ENCODE measurements at places on chromosomes 3 and 15.

- DNase-seq, result no peak
Measured at GRCh38 chr3:182384221-182384620, 409.1 kb upstream of the ATP11B start.

DNA sequence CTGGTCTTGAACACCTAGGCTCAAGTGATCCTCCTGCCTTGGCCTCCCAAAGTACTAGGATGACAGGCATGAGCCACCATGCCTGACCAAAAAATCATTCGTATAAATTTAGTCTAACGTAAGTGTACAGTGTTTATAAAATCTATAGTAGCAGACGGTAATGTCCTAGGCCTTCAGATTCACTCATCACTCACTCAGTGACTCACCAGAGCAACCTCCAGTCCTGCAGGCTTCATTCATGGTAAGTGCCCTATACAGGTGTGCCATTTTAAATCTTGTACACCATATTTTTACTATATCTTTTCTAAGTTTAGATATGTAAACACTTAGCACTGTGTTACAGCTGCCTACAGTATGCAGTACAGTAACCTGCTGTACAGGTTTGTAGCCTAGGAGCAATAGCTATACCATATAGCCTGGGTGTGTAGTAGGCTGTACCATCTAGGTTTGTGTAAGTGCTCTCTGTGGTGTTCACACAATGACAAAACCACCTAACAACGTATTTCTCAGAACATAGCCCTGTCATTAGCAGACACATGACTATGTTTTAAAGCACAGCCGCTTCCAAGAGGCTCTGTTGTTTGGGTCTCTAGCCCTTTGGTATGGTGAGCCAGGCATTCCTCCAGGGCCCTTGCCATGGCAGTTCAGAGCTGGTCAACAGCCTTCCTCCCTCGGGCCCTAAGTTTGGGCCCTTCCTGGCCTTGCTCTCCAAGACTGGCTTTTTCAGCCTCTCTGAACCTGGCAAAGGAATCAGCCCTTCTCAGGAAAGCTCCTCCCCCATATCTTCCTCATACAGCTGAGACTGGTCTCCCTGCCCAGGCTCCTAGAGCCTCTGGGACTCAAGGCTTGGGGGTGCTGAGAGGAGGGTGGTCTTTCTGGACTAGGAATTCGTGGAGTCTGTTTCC is 1.9 kb upstream of the CCDC9B start:
- no peak for DNase-seq

GRCh38 chr3:21621181-21621651 is 129.8 kb downstream of the ZNF385D start:
- no peak for DNase-seq

DNA sequence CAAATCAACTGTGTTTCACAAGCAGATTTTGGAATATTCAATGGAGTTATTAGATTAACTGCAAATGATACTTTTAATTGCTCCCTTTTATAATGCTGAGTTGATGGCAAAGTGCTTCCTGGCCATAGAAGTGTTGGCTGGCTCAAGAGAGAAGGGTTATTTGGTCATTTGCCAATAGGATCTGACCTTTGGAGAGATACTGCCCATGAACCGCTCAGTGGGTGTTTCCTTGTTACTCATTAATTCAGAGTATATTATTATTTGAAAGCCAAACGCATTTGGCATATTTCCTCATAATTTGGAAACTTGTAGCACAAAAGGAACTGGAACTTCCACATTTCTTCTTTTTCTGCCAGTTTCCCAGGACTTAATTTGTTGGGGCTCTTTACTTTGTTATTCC is 234.7 kb downstream of the CDIN1 start:
- no peak for DNase-seq

DNA sequence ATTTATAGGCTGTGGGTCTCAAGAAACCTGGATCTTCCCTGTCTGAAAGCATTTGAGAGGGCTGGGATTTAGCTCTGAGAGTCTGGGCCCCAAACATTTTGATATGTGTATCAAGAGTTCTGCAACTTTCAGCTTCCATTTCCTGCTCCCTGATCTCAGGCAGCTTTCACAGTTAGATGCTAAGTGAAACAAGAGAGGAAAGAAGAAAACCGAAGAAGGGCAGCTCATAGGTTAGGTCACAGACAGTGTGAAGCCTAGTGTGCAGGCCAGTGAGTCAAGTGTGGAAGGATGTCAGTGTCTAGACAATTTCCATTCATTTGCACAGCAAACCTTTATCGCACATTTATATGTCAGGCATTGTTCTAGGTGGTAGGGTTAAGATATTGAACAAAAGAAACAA is 173.6 kb upstream of the PROK2 start:
- no peak for DNase-seq

DNA sequence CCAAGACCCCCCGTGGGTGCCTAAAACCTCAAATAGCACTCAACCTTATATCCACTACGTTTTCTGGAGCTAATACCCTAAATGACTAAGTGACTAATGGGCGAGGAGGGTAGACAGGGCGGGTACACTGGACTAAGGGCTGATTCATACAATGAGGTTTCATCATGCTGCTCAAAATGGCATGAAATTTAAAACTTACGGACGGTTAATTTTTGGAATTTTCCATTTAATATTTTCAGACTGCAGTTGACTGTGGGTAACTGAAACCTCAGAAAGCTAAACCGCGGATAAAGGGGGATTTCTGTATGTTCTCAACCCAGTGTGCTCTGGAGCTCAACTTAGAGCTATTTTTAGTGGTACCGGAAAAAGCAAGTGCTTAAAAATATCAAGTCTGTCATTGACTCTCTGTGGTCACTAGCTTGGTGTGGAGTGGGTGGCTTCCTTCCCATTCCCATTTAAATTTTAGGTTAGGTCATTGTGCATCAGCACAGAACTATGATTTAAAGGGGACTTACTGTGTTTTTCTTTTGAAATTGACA is 72.9 kb downstream of the LRRC28 start:
- peak; percentile 84 for DNase-seq

- no peak for DNase-seq
Measured at GRCh38 chr3:58628823-58629562, 37.6 kb downstream of the FAM3D start.

- DNase-seq, result peak; percentile 42
Measured at GRCh38 chr3:93973131-93974126, at the start of gene PROS1. PROS1 (minus strand) TSS chr3:93973896; CDS start chr3:93973749, 147 bp downstream.

DNA sequence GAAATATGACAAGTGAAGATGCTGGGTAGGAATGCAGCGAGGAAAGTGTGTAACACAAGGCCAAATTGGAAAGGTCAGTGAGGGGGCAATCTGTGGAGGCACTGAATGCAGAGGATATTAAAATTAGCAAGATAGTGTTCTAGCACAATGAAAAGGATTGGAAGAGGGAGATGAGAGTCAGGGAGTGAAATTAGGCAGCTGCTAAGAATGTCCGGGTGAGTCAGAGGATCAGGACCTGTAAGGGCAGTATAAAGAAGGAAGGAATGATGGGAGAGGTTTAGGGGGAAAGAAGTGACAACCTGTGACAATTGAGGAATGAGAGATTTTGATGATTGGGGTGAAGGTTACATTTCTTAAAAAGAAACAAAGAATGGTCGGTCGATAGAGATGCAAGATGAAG is 103.5 kb downstream of the UBE3A start:
- DNase-seq, result no peak

DNA sequence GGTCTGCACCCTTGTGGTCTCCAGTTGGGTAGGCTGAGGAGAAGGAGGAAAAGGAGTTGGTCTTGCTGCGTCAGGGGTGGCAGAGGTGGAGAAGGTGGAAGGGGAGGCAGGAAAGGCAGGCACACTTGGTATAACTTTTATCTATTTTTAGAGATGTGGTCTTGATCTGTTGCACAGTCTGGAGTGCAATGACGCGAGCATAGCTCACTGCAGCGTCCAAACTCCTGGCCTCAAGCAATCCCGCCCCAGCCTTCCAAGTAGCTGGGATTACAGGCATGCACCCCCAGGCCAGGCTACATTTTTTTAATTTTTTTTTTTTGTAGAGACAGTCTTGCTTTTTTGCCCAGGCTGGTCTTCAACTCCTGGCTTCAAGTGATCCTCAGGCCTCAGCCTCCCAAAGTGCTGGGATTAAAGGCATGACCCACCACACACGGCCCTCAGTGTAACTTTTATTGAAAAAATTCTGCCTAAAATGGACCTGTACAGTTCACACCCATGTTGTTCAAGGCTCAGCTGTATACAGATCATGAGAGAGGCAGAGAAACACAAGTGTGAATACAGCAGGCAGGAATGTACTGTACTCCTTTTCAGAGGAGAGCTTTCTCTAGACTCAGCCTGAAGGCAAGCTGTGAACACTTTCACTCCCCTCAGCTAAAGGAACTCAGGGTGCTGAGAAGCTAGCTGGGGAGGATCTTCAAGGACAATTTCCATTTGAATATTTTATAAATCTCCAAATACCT is 2.1 kb upstream of the RHOV start:
- no peak for DNase-seq

DNA sequence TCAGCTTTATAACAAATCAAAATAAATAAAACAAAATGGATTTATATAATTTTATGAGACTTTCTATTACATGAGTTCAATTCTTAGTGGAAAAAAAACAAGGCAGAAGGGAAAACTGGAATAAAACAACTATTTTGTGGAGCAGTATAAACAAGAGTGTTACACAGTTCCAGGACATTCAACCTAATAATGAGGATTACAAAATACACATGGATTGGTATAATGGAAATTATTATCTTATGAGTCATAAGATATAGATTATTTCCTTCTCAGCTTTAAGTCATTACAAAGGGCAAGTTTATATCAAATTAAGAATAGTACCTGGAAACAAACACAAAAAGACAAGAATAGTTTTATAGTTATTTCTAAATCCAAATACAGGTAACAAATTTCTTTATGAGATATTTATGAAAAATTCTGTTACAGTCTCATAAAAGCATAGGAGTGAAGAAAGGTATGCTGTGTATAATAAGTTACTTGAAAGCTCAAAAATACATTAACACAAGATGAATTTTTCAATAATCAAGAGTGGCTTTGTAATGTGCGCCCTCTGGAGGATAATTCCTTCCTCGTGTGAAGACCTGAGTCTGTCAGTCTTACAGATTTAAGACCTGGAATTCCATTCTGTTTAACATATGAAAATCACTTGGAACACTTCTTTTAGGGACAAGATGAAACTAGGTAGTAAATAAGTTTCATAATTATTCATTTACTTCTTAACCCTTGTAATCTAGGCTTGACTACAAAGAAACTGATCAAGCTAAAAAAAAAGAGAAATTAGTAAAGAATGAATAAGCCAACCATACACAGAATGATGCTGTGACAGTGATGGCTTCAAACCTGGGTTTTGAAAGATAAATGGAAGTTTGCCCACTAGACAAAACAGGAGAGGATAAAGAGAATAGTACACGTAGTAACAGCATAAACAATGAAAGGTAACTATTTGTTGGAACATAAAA is 9.5 kb downstream of the COPS2 start:
- peak; percentile 54 for DNase-seq

DNA sequence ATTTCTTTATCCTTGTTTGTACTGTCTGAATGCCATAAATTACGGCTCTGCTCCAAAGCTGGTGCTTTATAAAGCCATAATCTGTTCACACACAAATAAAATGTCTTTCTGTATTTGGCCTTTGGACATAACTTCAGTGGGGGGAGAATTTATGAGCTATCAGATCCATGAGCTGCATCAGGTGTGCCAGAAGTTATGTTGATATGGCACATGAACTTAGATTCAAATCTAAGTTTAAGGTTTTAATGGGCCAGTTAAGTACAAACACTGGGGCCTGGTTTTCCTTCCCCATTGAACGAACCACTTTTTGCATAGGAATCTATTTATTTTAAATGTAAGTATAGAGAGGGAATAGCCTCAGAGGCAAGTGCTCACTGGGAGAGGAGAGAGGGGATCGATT is 239.9 kb downstream of the NFKBIZ start:
- DNase-seq, result no peak

- DNase-seq, result no peak
Measured at GRCh38 chr15:35505141-35505540, 40.8 kb downstream of the DPH6 start.

DNA sequence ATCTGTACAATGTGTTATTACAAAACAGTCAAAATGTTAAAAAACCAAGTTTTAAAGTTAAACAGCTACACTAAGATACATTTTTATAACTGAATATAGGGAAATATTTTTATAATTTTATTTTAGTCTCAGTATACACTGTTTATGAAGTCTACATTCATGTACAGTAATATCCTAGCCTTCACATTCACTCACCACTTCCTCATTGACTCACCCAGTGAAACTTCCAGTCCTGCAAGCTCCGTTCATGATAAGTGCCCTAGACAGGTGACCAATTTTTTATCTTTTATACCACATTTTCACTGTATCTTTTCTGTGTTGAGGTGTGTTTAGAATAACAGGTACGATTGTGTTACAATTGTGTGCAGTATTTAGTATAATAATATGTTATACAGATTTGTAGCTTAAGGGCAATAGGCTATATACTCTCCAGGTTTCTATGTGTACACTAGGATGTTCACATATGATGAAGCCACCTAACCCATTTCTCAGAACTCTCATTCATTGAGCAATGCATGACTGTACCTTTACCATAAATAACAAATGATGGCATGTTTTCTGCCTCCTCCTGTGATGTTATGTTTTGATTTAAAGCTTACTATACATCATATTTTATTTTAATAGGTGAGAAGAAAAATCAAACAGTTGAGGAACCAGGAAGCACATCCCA is 388.4 kb upstream of the NDN start:
- no peak for DNase-seq

GRCh38 chr3:152626226-152626625 is 208.7 kb upstream of the P2RY1 start:
- no peak for DNase-seq

GRCh38 chr3:26622621-26623418 is at the start of gene LRRC3B:
LRRC3B (plus strand) TSS chr3:26622772; CDS start chr3:26709673, 86,901 bp downstream.
- DNase-seq, result no peak

- DNase-seq, result peak; percentile 34
Measured at GRCh38 chr15:96053031-96053780, 277.3 kb upstream of the NR2F2 start.

GRCh38 chr3:50620420-50620819 is 3.5 kb downstream of the MAPKAPK3 start:
- DNase-seq, result no peak

DNA sequence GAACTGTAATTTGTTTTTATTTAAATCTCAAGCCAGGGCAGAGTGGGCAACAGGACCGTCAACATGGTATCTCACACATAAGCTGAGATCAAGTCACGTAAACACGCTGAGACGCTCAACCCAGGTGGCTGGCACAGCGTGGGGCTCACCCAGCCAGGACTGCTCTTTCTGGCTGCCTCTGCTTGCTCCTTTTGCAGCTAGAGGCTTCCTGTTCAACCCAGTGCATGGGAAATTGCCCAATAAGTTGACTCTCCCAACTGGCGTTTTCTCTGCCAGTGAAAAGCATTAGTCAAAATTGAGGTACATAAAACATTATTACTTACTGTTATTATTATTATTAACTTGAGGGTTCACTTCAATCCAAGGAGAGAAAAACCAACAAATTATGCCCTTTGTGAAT is 398.1 kb downstream of the NR2F2 start:
- DNase-seq, result no peak

Data from RWPE1 (cell line).